Astrocyte (in vitro differentiated cells and primary cell): ENCODE measurements at places on chromosomes 7 and 10. TPM values are rescaled to one million over a fixed set of nuclear protein-coding genes. Genes with fewer than 3 reads are reported as not detected.

DNA sequence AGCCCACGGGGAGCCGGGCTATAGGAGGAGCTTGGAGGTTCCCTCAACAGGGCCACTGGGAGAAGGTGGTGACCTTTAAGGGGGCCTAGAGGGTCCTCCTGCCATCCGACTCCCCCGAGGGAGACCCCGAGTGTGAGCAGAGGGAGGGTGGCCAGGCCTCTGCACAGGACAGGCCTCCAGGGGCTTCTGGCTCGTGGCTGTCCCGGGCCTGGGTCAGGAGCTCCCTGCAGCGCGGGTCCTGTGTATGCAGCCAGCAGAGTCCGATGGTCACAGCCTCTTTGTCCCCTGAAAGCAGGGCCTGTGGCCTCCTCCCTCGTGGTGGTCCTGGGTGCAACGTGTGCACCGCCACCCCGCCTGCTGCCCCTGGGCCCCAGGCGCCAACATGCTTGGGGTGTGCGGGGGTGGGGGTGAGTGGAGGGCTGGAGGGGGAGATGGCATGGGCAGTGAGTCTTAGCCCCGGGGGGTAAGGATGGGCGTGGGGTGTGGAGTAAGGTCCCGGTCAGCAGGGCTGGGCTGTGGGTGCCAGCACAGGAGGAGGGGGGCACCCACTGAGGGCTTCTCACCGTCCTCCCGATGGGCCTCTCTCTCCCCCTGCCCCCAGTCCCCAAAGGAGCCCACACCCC, 27.1 kb downstream of the UNCX start:
- H3K27me3 ChIP-seq, result peaks cover 6% of the 10 kb centered on the region
- no peak overlapping the region for H3K4me3 ChIP-seq
- no peaks in the 10 kb centered on the region for H3K36me3 ChIP-seq

DNA sequence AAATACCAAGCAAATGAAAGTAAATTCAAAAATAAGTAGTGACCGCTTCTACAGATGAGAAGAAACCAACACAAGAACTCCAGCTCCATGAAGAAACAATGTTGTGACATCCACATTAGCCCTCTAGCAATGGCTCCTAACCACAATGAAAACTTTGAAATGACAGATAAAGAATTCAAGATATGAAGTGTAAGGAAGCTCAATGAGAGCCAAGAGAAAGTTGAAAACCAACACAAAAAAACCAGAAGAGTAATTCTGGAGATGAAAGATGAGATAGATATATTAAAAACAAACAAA, 68.2 kb upstream of the DDC start:
- H3K27me3 ChIP-seq, result no peaks in the 10 kb centered on the region
- DNase-seq, result no peak
- H3K27ac ChIP-seq, result no peak overlapping the region
- no peak overlapping the region for H3K4me3 ChIP-seq

DNA sequence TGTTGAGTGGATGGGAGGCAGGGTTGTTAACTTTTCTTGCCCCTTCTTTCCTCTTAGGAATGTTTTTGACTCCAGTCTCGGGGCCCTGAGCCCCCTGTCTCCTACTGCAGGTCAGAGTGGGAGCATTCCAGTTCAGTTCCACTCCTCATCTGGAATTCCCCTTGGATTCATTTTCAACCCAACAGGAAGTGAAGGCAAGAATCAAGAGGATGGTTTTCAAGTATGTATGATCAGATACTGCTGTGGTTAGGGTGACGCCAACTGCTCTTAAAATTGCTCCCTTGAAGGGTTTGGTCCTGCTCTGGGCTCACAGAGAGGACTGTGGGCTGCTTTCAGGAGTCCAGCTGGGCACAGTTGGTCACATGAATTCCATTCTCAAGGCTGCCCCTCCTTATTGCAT, 22.0 kb downstream of the VWA2 start:
- H3K4me1 ChIP-seq, result peaks cover 19% of the 10 kb centered on the region
- peak; percentile 94 for DNase-seq
- no peaks in the 10 kb centered on the region for H3K27me3 ChIP-seq
- H3K36me3 ChIP-seq, result no peaks in the 10 kb centered on the region
- H3K4me3 ChIP-seq, result no peak overlapping the region

DNA sequence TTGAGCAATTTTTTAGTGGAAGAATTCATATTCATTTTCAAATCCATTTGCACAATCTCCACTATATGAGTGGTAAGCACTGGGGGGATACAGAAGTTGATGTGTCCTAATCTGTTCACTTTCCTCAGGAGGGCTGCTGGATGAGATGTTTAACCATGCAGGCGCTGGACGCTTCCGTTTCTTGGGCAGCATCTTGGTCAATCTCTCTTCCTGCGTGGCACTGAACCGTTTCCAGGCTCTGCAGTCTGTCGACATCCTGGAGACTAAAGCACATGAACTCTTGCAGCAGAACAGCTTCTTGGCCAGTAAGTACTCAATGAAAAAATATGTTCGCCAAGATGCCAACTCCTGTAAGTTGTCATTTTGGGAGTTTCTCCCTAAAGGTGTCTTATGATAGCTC, 179.3 kb downstream of the ABCA13 start:
- no peak overlapping the region for H3K4me3 ChIP-seq
- no peak overlapping the region for H3K27ac ChIP-seq
- H3K36me3 ChIP-seq, result no peaks in the 10 kb centered on the region
- H3K4me1 ChIP-seq, result no peaks in the 10 kb centered on the region
- H3K27me3 ChIP-seq, result peaks cover 5% of the 10 kb centered on the region
- no peak for DNase-seq

DNA sequence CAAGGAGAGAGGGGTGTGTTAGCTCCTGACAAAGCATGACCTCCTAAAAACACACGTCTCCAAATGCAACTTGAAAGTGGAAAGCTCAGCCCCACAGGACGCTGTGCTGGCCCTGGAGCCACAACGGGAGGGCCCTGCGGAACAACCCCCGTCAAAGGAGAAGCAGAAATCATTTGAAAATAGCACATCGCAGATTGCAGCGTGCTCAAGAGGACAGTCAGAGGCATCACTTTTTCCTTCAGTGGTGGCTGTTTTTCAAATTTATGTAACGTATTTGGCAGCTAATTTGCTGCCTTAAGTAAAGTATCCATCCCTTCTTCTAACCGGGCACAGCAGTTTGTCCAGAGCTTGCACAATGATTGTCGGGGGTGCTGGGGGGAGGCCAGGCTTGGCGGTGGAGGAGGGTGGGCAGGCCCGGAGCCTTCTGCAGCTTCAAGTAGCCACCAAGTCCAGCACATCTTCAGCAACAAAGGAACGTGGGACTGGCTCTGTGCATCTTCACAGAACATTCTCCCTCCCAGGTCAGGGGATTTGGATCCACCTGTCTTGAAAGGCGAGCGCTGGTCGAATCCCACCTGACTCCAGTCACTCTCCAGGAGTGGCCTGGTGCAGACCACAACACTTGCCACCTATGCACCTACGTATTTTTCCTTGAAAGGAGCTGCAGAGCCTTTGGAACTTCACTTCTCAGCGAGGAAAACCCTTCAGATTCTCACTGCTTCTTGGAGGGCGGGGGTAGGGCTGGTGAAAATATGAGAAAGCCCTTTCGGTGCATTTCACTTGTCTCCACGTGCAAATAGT, 346.3 kb downstream of the DNAJB6 start:
- H3K36me3 ChIP-seq, result no peaks in the 10 kb centered on the region
- H3K4me3 ChIP-seq, result peak overlapping the region; percentile 43
- H3K4me1 ChIP-seq, result peaks cover 4% of the 10 kb centered on the region
- peaks cover 18% of the 10 kb centered on the region for H3K27me3 ChIP-seq
- H3K27ac ChIP-seq, result no peak overlapping the region
- no peak for DNase-seq

- no peaks in the 10 kb centered on the region for H3K4me1 ChIP-seq
- DNase-seq, result no peak
- no peak overlapping the region for H3K27ac ChIP-seq
- no peak overlapping the region for H3K4me3 ChIP-seq
- peaks cover 11% of the 10 kb centered on the region for H3K27me3 ChIP-seq
- H3K36me3 ChIP-seq, result no peaks in the 10 kb centered on the region
Observed at GRCh38 chr10:6061056-6061455, 1.1 kb downstream of the IL2RA start.

SUFU gene
- total RNA-seq, result 25.8 and 26.2 TPM in 2 replicates

LIPF gene
- total RNA-seq, result not detected in 2 replicates

OPALIN gene
- total RNA-seq, result not detected in 2 replicates
